ENCODE measurements at places on chromosomes 1 and 21. TPM values are rescaled to one million over a fixed set of nuclear protein-coding genes. Genes with fewer than 3 reads are reported as not detected.
A peak's percentile ranks its signal among the peaks of the same experiment; 100 is the strongest.

The KLHDC7A gene
- total RNA-seq: 0.28 TPM

- ATAC-seq: no peak
Measured at GRCh38 chr1:117566556-117566955, 39.3 kb upstream of the TENT5C start.

The GJB3 gene
- total RNA-seq: 61.7 TPM

The KIAA0040 gene
- 6.3 TPM for total RNA-seq

GRCh38 chr21:28781602-28782276 is 210.9 kb downstream of the LTN1 start:
- ATAC-seq: peak; percentile 69

DNA sequence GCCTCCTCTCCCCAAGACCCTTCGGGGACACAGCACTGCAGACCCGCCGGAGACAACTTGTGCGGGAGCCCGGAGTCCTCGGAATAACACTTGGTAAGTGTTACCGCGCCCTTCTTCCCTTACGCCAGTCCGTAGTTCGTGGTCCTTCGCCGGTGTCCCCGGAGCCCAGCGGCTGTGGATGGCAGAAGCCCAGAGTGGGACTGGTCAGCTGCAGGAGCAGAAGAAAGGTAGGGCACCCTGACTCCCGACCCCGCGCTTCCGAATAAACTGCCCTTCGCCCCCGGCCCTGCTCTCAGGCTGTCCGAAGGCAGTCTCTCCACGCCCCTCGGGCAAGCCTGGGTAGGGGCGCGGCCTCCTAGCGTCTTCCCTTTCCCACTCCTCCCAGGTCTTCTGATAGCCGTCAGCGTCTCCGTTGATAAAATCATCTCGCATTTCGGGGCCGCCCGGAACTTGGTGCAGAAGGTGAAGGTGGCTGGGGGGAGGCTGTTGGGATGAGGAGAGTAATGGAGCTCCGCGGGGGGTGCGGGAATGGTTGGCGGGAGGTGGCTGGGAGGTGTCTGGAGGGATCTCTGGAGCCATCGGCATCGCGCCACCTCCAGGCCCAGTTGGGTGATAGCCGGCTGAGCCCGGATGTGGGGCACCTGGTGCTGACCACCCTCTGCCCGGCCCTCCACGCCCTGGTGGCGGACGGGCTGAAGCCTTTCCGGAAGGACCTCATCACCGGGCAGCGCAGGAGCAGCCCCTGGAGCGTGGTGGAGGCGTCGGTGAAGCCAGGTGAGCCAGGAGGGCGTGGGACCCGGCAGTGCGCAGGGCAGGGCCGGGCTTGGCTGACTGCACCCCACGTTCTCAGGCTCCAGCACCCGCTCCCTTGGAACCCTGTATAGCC is 4.3 kb downstream of the RUSC1 start:
- ATAC-seq: peak; percentile 22

DNA sequence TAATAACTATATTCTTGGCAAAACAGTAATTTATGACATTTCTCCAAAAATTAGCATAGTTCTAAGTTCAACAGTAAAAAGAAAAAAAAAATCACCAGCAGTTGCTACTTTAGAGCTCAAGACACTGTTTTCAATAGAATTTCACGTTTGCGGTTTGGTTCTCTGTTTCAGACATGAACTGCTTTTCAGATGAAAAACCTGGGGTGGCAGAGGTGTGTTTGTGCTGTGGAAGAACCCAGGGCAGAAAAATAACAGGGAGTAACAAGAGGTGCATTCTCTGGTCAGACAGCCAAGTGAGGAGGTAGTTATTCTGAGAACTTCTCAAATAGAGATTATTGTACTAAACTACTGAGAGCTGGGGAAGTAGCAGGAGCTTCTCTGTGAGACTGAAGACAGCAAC is 9.0 kb downstream of the NRAS start:
- ATAC-seq: no peak

- no peak for ATAC-seq
Measured at GRCh38 chr1:223110952-223111351, 32.1 kb downstream of the TLR5 start.

GRCh38 chr1:78839704-78840277 is 166.7 kb downstream of the ADGRL4 start:
- ATAC-seq: peak; percentile 33

DNA sequence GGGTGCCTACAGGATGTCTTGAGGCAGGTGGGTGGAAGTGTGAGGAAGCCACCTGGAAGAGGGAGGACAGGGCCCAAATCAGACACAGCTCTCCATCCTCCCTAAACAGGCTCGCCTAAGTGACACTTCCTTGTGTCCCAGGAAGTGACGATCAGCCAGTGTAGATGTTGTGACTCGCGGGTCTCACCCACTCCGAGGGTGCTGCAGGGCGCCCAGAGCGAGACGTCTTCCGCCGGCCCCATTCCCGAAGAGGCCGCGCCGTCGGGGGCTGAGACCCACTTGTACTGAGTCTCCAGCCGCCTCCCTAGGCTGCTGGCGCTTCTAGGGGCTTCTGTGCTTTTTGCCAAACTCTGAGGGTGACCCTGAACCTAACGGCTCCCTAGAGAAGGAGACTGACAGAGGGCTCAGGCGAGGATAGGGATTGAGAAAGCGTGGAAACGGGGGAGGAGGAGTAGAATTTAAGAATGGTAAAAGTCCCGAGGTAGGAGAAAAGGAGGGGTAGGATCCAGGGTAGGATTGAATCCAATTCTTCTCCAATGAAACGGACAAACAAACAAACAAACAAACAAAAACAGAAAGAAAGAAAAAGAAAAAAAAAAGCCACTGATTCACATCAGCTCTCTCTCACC is 543 bp upstream of the MARK1 start:
- peak; percentile 40 for ATAC-seq

DNA sequence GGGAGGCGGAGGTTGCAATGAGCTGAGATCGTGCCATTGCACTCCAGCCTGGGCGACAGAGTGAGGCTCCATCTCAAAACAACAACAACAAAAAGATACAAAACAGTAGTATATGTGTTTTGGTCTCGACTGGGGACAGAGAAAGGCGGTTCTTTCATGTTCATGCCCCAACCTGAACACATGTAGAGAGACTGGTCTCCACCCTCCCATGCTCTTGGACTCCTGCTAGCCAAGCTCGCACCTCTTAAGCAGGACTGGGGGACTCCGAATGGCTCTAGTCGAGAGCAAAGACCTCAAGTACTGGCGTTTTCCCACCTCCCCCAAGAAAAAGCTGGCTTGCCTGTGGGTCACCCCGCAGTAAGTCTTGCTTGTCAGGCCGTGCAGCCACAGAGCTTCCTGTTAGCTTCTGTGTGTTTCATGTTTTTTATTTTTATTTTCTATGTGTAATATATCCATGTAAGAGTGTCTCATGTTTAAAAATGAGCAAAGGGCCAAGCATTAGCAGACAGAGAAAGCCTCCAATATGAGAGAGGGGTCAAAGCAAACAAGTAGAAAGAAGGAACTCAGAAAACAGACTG is 91.6 kb downstream of the SCCPDH start:
- no peak for ATAC-seq

- no peak for ATAC-seq
Measured at GRCh38 chr1:2210786-2211185, 16.2 kb upstream of the FAAP20 start.

GRCh38 chr1:192980856-192981255 is 78.3 kb downstream of the UCHL5 start:
- no peak for ATAC-seq

DNA sequence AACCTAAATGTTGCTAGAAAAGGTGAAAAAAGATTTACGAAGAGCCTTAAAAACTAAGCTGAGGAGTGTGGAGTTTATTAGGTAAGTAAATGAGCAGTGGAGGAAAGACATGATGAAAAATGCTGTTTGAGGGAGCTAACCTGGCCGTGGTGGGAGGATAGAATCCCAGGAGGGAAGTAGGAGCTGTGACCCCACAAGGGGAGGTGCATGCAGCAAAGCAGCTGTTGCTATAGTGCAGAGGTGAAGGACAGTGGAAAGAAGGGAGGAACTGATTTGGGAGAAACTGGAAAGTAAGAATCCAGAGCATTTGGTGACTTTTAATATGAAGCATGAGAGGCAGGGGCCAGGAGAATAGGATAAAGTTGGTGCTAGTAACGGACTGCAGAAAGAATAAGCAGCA is 271.7 kb upstream of the ADGRL2 start:
- no peak for ATAC-seq

- ATAC-seq: no peak
Measured at GRCh38 chr1:3084154-3084553, 15.2 kb downstream of the PRDM16 start.

DNA sequence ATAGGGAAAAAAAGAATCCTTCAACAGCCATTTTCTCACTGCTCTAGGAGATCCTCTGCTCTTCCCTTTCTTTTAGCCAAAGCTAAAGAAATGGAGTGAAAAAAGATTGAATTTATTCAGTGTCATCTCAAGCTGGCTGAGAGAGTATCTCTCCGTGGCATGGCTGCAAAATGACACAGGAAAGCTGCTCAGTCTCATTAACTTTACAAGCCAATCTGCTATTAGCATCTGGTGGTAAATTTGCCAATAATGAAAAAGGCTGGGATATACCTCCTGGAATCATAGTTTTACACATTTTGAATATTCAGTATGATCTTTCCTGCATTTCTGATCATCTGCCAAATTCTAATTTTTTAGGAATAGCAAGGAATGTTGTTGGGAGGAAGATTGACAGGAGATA is 176.8 kb upstream of the CHRM3 start:
- no peak for ATAC-seq

DNA sequence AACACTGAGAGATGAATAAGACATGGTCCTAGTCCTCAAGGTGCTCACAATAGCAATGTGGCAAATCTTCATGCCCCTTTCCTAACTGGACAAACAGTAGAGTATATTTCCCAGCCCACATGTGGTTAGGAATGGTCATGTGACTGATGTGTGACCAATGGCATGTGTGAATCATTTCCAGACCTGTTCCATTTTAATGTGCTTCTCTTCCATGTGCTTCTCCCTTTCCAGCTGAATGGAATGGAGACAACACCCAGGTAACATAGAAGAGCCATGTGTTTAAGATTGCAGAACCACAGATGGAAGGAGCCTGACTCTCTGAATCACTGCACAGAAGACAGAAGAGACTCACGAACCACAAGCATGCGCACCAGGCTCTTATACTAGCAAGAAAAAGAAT is 409.9 kb upstream of the NFIA start:
- no peak for ATAC-seq

The RAB7B gene
- 18.9 TPM for total RNA-seq

The MMEL1 gene
- 2.3 TPM for total RNA-seq

The PTPN14 gene
- total RNA-seq: 25.3 TPM

DNA sequence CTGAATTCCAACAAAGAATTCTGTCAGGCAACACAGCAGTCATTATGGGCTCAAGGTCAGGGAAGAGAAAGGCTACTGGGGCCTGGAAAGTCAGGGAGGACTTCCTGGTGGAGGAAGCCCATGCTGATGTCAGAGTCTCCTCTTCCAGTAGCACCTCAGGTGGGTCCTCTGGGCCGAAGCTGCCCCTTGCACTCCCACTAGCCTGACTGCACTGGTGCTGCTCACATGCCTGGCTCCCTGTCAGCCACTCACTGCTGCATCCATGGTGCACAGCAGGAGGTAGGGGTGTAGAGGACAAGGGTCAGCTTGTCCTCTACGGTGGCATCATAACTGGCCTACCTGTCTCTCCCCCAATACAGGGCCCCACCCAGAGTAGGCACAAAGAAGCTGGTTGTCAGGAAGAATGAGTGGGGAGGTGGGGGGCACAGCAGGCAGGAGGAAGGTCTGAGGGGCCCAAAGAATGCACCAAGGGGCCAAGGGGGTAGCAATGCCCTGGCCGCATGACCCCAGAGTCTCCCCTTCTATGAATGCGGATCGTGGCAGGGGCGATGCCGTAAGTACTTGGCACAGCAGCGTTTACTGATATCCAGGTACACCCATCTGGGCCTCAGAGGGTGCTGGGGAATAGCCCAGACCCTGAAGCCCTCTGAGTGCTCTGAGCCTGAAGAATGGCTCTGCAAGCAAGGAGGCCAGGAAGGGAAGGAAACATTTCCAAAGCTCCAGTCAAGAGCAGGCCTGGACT is 80.3 kb downstream of the GLIS1 start:
- ATAC-seq: no peak

DNA sequence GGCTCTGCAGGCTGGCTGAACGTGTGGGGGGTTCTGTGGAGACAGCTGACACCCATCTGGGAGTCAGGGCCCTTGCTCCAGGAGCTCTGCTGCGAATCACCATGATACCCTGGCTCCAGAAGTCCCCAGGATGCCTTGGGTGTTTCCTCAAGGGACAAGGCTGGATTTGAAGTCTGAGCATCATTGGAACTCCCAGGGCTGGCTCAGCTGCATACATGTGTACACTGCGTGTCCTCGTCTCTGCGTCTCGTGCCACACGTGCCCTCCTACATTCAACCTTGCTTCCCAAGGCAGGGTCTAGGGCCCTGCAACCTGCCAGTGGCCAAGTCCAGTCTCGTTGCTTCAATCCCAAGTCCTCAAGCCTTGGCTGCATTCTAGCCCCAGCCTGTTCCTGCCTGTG is 11.7 kb downstream of the CSF1 start:
- ATAC-seq: no peak

- peak; percentile 81 for ATAC-seq
Measured at GRCh38 chr1:17441265-17441992, 2.0 kb upstream of the RCC2 start.

GRCh38 chr1:209786146-209786545 is 1.8 kb upstream of the C1orf74 start:
- ATAC-seq: no peak

- no peak for ATAC-seq
Measured at GRCh38 chr1:16374266-16374665, 7.2 kb downstream of the SZRD1 start.

- ATAC-seq: no peak
Measured at GRCh38 chr1:11880911-11881748, 22.4 kb upstream of the NPPB start.

The PLPPR5 gene
- total RNA-seq: not detected

GRCh38 chr1:31593770-31594632 is 17.7 kb downstream of the TINAGL1 start:
- peak; percentile 93 for ATAC-seq

The SPRR5 gene
- 3.5 TPM for total RNA-seq

The IFI44 gene
- total RNA-seq: 10.7 TPM

- no peak for ATAC-seq
Measured at GRCh38 chr1:72845381-72845780, 563.0 kb upstream of the NEGR1 start.

DNA sequence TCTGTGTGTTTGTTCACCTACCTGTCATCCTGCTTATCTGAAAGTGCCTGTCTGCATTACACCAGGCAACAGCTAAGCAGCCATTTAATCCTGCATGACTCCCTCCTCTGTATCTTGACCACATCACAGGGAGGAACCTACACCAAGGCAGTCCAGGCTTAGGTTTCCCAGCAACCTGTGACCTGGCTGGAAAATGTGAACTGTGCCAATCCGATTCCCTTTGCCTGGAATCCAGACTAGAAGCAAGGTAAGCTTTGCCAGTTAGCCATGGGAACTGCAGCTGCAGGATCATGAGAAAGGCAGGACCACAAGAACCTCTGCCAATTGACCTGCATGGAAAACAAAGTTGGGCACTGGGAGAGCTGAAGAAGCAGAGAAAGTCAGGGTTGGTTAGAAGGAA is 6.3 kb upstream of the ATP1B1 start:
- no peak for ATAC-seq

GRCh38 chr1:215128504-215128903 is 46.0 kb downstream of the KCNK2 start:
- ATAC-seq: no peak

DNA sequence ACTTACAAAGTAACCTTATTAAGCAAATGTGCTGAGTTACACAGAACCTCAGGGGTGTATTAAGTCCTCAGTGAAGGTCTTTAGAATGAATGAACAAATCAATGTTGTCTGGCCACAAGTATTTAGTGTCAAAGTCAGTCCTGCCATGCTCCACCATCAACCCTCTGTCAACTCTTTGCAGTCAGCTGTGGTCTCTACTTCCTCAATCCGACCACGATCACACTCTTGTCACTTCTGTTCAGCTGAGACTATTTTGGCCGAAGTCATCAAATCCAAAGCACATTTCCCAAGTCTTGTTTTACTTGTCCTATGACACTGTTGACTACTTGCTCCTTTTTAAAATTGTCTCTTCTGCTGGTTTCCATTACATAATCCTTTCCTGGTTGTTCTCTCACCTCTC is 173.5 kb downstream of the ST6GALNAC5 start:
- no peak for ATAC-seq
